ENCODE measurements at places on chromosomes 6 and 20.

- DNase-seq, result no peak
Measured at GRCh38 chr6:158464483-158464882, 95.4 kb upstream of the TMEM181 start.

DNA sequence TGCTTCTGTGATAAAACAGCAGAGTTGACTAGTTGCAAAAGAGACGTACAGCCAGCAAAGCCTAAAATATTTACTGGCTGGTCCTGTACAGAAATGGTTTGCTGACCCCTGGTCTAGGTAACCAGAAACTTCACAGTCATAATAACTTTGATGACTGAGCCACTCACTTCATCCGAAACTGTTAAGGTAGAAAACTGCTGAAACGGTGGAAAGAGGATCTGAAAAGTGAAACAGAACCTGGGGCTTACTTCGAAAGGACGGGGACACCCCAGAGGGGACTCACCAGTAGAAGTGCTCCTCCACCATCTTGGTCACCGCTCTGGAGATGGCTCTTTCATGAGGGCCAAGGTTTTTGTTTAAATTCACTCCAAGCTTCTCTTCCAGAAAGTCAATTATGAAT lies 16.4 kb downstream of the FAXC start:
- DNase-seq, result no peak

GRCh38 chr6:168318579-168319278 lies 848 bp downstream of the DACT2 start:
- DNase-seq, result no peak

DNA sequence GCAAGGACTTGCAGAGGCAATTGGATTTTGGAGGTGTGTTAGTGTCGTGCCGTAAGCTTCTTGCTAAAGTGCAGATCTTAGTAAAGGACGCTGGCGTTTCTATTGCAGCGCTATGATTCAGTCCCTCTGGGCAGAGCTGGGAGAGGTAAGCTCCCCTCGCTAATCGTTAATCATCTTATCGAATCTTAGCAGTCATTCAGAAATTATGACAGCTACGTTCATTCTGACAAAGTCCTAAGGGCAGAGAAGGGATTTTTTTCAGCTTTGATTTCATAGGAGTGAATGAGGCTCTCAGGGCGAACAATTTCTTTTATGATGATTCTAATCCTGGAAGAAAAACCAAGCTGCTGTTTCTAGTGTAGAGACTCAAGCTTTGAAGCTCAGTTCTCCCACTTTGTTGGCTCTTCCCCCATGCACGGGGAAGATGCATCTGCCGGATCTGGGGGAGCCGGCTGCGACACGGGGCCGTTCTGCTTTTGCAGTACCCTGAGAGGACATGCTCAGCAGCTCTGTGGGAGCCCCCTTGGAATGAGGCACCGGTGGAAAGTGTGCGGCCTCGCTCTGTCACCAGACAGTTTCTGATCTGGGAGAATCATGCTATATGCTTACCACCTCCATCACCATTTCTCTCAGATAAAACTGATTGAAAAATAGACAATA lies 79.1 kb upstream of the SLC22A23 start:
- no peak for DNase-seq

DNA sequence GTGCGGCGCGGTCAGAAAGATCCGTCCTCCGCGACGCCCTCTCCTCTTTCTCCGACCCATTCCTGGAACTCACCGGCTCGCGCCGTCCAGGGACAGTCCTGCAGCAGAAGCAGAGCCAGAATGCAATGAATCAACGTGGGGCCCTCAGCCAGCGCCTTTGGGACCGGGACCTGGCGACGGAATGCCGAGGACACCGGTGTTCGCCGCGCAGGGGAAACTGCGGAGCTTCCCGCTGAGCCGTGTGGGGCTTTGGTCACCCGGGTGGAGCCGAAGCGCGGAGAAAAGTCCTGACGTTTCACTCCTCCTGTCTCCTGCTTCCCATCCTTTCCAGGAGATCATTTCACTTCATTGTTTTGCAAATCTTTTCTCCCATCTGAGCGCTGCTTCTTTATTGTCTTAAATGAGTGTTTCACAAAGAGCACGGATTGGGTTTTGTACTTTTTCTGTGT lies 26.5 kb downstream of the ULBP1 start:
- no peak for DNase-seq

GRCh38 chr6:33018904-33019303 lies 9.5 kb upstream of the HLA-DOA start:
- DNase-seq, result no peak

DNA sequence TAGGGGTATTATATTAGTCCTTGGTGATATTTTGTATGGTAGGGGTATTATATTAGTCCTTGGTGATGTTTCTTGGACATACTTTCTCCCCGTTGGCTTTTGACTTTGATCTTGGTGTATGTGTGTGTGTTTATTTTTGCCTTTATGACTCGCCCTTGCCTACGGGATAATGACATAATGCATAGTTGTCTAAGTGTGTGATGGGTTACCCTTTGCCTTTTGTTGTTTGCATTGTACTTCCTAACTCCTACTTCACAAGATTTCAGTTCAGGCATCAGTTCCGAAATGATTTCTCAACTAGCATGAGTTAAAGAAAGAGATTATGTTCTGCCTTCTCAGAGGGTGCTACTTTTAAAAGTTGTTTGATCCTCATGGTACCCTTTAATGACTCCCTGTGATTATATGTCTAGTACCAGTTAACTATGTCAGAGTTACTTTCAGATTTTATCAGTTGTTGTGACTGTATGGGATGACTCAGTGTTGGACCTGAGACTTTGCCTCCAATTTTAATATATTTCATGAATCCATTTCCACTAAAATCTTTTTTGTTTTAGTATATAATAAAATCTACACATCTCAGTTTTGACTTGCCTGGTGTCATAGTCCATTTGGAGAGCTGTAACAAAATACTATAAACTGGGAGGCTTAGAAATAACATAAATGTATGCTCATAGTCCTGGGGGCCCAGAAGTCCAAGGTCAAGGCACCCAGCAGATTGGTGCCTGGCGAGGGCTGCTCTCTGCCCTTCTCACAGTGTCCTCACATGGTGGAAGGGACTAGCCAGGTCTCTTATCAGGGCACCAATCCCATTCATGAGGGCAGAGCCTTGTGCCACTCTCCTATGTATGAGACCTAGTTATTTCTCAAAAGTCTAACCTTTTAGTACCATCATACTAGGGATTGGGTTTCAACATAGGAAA lies 34.1 kb downstream of the CDYL start:
- no peak for DNase-seq

DNA sequence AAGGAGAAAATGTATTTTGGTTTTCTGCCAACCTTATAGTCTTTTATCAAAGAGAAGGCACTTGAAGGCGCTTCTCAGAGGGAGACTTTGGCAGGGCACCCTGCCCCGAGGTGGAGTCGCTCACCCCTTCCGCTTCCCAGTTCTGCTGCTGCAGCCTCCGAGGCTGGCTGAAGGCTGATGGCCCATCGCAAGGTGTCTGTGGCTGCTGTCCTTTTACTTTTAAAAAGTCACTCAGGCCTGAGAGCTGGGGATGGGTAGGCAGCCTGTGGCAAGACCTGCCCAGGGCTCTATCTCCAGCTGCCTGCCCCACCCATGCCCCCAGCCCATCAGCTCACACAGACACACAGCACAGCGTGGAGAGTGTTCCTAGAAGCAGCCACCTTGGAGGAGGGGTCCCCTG lies 206.6 kb upstream of the CST7 start:
- DNase-seq, result no peak

GRCh38 chr6:69343851-69344250 lies 453.0 kb downstream of the LMBRD1 start:
- DNase-seq, result no peak

GRCh38 chr6:16582446-16583143 lies 178.7 kb downstream of the ATXN1 start:
- DNase-seq, result no peak

DNA sequence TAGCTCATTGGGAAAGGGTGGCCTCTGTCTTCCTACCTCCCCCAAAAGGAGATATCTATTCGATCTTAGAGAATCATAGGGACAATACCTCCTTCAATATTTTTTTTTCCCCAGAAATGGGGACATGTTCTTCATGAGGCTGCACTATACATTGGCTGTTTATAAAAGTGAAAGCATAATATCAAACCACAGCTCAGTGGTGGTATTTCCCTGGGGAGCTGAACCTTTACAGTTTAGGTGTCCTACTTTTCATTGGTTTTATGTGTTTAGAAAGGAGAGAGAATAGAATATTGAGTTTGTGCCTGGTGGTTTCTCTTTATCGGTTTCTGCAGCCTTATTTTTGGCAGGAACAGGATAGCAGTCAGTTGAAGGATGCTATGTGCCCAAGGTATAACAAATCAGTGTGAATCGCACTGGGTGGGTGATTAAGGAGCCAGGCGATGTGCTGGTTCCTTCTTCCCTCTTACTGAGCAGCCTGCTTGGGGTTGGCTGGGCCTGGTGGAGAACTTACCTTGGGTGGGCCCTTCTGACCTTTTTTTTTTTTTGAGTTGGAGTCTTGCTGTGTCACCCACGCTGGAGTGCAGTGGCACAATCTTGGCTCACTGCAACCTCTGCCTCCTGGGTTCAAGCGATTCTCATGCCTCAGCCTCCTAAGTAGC lies 25.2 kb downstream of the UST start:
- no peak for DNase-seq

GRCh38 chr20:62019144-62019805 lies 46.4 kb downstream of the TAF4 start:
- DNase-seq, result no peak

GRCh38 chr6:63731930-63732329 lies 96.3 kb downstream of the PHF3 start:
- no peak for DNase-seq

- DNase-seq, result no peak
Measured at GRCh38 chr6:40735121-40735520, 148.0 kb upstream of the LRFN2 start.

DNA sequence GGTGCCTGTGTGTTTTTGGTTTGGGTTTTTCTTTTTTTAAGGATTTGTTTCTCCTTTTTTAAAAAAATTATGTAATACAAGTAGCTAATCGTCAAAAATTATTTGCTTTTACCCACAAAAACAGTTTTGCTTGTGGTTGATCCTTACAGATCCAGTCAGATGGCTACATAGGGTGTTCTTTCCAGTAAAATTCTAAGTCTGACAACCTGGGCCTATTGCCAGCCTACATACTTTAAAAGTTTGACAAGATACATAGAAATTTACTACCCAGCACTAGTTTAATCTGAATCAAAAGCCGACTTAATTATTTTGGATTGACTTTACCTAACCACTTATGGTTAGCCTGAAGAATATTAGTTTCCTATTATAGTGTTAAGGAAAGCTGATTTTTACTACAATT lies 2.1 kb upstream of the SOX4 start:
- DNase-seq, result no peak

DNA sequence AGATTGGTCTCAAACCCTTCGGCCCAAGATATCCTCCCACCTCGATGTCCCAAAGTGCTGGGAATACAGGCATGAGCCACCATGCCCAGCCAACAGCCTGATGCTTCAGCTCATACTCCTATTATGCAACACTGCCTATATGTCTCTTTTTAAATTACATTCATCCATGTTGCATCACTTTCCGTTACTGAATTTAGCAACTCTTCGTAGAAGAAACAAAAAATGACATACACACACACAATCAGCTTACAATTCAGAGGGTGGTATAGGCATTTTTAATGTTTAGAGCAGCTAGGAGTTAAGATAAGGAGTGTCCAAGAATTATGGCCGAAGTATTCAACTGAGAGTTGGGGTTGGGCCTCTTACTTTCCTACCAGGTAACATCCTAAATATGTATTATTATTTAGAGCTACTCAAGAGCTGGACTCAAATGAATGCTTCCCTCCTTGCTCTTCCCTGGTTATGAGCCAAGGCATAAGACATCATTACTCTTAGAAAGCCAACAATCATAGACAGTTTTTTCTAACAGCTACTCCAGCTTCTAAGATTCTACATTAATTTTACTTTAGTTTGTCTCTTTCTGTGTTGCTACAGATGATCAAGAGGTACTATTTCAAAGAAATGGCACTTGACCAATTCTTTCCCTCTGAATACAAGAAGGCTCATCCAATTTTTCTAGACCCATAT lies 62.0 kb upstream of the BMP5 start:
- DNase-seq, result no peak

DNA sequence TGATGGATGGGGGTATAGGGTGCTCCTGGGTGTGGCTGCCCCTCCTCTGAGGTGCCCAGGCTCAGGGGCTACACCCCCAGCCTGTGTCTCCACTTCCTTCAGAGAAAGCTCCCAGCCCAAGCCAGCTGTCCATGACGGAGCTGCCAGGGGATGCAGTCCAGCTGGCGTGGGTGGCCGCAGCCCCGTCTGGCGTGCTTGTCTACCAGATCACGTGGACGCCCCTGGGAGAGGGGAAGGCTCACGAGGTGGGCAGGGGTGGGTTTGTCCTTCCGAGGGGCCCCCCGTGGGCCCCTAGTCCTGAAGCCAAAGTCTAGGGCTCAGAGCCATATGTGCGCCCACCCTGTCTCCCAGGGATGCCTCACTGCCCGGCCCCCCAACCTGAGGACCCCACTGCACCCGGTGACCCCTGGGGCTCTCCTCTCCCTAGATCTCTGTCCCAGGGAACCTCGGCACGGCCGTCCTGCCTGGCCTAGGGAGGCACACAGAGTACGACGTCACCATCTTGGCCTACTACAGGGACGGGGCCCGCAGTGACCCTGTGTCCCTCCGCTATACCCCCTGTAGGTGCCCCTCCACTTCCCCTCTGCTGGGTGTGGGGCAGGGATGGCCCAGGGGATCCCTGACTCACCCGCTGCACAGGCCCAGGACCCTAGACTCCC lies 19.8 kb downstream of the COL20A1 start:
- no peak for DNase-seq

DNA sequence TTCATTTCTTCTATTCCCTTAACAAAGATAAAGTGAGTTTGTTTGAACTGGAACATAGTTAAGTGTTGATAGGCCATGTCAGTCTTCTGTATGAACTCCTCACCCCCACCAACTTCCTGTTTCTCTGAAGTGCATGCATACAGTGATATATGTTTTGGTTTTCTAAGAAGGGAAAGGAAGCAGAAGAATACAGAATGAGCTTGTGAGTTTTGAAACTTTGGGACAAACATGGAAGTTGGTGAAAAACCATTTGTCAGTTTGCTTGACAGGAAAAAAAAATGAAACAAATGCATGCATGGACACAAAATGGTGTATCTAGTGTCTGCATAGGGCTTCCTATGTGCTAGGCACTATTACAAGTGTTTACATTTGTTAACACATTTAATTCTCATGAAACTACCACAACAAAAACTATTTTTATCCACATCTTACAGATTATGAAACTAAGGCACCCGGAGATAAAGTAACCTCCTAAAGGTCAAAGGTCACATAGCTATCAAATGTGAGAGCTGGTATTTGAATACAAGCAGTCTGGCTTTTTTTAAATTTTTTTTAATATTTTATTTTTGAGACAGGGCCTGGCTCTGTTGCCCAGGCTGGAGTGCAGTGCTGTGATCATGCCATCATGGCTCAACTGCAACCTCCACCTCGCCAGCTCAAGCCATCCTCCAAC lies 105.9 kb downstream of the ADGRB3 start:
- DNase-seq, result no peak

All from stimulated activated CD8-positive, alpha-beta memory T cell treated with anti-CD3 and anti-CD28 coated beads, Interleukin-7, amount 100 ng/mL, for 48 hours (primary cell).